ENCODE measurements at places on chromosomes 16 and 17. TPM values are rescaled to one million over a fixed set of nuclear protein-coding genes. Genes with fewer than 3 reads are reported as not detected.
A peak's percentile ranks its signal among the peaks of the same experiment; 100 is the strongest.

DNA sequence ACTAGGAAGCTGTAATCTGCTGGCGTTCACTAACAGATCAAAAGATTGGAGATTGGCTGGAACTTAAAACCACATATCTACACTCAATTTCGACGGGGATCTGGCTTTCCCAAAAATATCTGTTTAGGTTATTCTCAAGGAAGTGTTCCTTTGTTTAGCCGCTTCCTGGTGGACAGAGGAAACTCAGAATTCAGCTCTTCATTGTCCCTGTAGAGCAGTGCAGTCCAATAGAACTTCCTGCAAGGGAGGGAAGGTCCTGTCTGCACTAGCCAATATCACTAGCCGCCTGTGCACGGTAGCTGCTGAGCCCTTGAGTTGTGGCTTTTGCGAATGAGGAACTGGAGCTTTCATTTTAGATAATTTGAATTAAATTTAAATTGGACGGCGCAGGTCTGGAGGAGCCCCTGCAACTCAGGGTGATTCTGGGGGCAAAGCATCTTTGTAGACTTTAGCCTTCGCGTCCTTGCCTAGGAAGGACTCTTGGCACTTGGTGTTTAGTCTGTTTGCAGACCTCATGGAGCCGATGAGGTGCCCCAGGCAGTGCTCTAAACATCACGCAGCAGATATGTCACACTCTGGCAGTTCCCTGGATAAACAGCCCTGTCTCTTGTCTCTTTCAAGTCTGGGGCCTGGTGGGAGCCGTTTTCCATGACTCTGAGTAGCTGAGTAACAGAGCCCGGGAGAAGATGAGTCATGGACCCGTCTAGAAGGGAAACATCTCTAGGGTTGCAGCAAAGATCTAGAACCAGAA lies 122.2 kb downstream of the CCDC182 start:
- no peak overlapping the region for H3K4me3 ChIP-seq
- H3K36me3 ChIP-seq: peaks cover 10% of the 10 kb centered on the region

GRCh38 chr17:47465165-47465564 lies 65.7 kb upstream of the NPEPPS start:
- no peaks in the 10 kb centered on the region for H3K27me3 ChIP-seq
- H3K4me1 ChIP-seq: peaks cover 9% of the 10 kb centered on the region
- no peak overlapping the region for H3K4me3 ChIP-seq
- no peak for DNase-seq

- DNase-seq: no peak
- no peak overlapping the region for H3K4me3 ChIP-seq
- H3K27me3 ChIP-seq: peaks cover 1% of the 10 kb centered on the region
- H3K36me3 ChIP-seq: no peaks in the 10 kb centered on the region
- no peak overlapping the region for H3K27ac ChIP-seq
Measured at GRCh38 chr17:69916761-69917160, 158.3 kb upstream of the KCNJ16 start.

DNA sequence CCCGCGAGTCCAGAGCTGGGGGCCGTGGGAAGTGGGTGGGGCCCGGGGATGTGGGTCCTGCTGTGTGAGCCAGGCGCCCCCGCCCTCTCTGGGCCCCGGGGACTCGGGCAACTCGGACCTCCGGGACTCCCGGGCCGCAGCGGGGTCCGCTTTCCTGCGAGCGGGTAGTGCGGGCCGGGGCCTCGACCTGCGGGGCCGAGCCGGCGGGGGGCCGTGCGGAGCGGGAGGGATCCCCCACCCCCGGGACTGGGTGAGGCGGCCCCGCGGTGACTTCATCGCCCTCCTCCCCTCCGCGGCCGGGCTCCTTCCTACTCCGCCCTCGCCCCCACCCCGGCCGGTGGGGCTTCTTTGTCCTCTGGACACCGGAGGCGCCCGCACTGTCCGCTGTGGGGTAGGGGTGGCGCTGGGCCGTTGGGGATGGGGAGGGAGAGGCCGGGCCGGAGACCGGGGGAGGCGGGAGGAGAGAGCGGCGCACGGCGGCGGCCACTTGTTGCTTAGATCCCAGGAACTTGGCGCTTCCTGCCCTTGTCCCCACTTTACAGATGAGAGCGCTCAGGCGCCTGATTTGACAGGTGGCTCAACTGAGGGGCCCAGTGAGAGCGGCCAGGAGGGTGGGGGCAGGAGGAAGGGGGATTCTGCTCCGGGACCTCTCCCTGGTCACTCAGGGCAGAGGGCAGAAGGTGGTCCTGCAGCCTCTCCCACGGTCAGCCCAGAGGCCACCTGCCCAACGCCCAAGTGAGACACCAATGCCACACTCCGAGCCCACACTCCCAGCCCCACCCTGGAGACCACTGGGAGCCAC lies 874 bp downstream of the CMTM3 start:
- peaks cover 22% of the 10 kb centered on the region for H3K36me3 ChIP-seq
- no peaks in the 10 kb centered on the region for H3K27me3 ChIP-seq
- H3K4me1 ChIP-seq: peaks cover 40% of the 10 kb centered on the region

- no peaks in the 10 kb centered on the region for H3K4me1 ChIP-seq
- no peaks in the 10 kb centered on the region for H3K36me3 ChIP-seq
- no peak for DNase-seq
- no peaks in the 10 kb centered on the region for H3K27me3 ChIP-seq
Measured at GRCh38 chr17:57662041-57662440, 83.1 kb downstream of the CCDC182 start.

DNA sequence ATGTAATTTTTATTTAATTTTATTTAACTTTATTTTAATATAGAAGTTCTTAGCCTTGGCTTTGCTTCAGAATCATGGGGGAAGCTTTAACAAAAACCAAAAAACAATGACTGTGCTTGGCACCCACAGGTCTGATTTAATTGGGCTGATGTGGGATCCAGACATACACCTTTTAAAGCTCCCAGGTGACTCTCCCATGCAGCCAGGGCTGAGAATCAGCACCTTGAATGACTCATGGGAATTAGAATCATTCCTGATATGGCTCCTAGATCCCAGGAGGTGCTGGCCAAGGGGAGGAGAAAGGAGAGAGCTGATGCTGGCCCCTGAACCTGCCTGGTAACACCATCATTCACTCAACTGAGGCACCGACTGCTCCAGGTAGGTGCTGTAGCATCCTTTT lies 240.7 kb downstream of the PARN start:
- no peak overlapping the region for H3K27ac ChIP-seq
- DNase-seq: no peak
- H3K27me3 ChIP-seq: no peaks in the 10 kb centered on the region

DNA sequence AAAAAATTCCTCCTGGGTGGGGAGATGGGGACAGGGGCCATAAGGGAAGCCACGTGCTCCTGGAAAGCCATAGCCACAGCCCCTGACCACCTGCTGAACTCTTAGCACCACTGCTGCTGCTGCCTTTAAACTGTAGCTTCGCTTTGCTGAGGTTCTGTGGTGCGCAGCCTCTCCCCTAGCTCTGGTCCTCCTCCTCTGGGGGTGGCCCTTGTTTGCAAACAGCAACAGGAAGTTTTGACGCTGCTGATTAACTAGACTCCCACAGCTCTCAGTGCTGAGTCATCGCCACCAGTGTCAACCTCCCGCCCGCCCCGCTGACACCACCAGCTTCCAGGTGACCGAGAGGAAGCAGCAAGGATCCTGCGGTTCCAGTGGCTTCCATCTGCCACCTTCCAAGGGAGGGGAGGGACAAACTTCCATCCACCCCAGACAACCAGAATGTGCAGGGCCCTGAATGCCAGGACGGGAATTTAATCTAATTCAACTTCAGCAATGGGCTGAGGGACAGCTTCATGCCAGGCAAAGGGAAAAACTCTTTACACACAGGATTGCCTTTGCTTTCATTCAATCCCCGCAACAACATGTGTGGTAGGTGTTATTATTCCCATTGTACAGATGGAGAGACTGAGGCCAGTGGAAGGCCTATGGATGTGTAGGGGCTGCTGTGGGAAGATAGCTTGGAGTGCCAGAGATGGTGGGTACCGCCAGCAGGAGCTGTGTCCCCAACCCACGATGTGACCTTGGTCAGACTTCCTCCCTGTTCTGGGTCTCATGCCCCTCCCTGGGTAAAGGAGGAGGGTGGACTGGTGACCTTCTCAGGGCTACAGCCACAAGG lies 8.1 kb upstream of the KIFC3 start:
- peaks cover 18% of the 10 kb centered on the region for H3K27me3 ChIP-seq
- peak; percentile 88 for DNase-seq
- no peak overlapping the region for H3K4me3 ChIP-seq

The HSD17B1 gene
- total RNA-seq: 0.49 TPM

DNA sequence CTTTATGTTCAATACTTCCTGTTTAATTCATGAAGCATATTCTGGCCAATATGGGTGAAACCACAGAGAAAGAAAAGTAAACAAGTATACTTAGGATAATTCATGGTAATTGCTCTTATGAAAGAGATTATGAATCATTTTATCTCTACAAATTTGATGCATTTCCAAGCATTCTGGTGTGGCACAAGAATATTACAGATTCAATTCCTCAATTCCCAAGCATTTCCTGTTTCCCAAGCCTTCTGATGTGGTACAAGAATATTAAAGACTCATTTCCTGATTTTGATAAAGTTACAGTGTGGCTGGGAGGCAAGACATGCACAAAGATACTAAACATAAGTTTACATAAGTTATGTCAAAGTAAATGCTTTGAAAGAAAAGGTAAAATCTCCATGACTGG lies 126.1 kb upstream of the NUDT7 start:
- no peaks in the 10 kb centered on the region for H3K4me1 ChIP-seq
- H3K4me3 ChIP-seq: no peak overlapping the region
- no peak for DNase-seq

GRCh38 chr16:49466529-49466831 lies 92.9 kb downstream of the C16orf78 start:
- no peaks in the 10 kb centered on the region for H3K27me3 ChIP-seq
- DNase-seq: no peak
- H3K4me1 ChIP-seq: peaks cover 32% of the 10 kb centered on the region
- H3K36me3 ChIP-seq: no peaks in the 10 kb centered on the region
- no peak overlapping the region for H3K27ac ChIP-seq

DNA sequence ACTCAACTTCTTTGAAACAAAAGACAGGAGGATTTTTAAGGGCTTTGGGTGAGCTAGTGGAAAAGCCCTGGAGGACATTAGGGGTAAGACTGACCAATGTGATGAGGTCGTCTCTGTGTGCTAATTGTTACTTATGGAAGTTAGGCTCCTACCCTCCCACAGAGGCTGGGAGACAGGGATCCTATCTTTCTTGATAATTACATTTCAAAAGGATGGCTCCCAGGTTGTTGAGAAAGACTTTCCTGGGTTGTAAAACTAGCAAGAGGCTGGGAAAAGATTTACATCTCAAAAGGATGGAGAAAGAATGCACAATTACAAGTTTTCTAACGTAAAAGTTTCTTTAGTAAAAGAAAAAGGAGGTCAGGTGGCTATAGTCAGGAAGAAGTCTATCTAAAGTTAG lies 605.8 kb upstream of the GOT2 start:
- H3K36me3 ChIP-seq: no peaks in the 10 kb centered on the region
- H3K4me3 ChIP-seq: no peak overlapping the region

DNA sequence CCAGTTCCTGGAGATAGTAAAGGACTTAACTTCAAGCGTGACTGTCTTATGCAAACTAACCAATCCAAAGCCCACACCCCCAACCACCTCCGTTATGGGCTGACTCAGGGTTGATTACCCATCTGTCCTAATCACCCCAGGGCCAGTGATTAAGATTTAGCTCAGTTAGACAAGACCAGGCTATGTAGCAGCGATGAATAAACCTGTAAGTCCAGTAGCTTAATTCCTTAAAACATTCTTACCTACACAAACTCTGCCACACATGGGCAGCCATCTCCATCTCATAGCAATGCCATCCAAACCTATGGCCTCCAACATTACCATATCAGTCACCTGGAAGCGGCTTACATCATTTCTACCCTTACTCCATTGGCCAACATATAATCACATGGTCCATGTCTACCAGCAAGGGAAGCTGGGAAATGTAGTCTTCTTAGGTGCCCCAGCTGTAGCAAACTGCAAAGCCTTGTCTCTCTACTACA lies 266.7 kb downstream of the SHISA9 start:
- H3K4me3 ChIP-seq: no peak overlapping the region
- H3K27ac ChIP-seq: no peak overlapping the region
- no peak for DNase-seq
- H3K27me3 ChIP-seq: no peaks in the 10 kb centered on the region
- no peaks in the 10 kb centered on the region for H3K4me1 ChIP-seq

The UNC13D gene
- 136 TPM for total RNA-seq

GRCh38 chr17:37818689-37819088 lies 73.8 kb upstream of the HNF1B start:
- no peaks in the 10 kb centered on the region for H3K36me3 ChIP-seq
- H3K27me3 ChIP-seq: peaks cover 7% of the 10 kb centered on the region
- no peak overlapping the region for H3K4me3 ChIP-seq
- H3K4me1 ChIP-seq: peaks cover 12% of the 10 kb centered on the region

The CSF3 gene
- total RNA-seq: not detected

Measured in activated CD8-positive, alpha-beta T cell treated with anti-CD3 and anti-CD28 coated beads for 36 hours (primary cell).